ENCODE measurements at places on chromosomes 6 and 20.

- DNase-seq = peak; percentile 64
Measured at GRCh38 chr6:2622671-2623070, 128.1 kb downstream of the MYLK4 start.

- peak; percentile 56 for DNase-seq
Measured at GRCh38 chr6:33161354-33162331, 30.6 kb downstream of the COL11A2 start.

- no peak for DNase-seq
Measured at GRCh38 chr6:108998485-108998884, 96.2 kb downstream of the SESN1 start.

- DNase-seq = peak; percentile 7
Measured at GRCh38 chr6:33958526-33959328, 154.9 kb upstream of the MLN start.

DNA sequence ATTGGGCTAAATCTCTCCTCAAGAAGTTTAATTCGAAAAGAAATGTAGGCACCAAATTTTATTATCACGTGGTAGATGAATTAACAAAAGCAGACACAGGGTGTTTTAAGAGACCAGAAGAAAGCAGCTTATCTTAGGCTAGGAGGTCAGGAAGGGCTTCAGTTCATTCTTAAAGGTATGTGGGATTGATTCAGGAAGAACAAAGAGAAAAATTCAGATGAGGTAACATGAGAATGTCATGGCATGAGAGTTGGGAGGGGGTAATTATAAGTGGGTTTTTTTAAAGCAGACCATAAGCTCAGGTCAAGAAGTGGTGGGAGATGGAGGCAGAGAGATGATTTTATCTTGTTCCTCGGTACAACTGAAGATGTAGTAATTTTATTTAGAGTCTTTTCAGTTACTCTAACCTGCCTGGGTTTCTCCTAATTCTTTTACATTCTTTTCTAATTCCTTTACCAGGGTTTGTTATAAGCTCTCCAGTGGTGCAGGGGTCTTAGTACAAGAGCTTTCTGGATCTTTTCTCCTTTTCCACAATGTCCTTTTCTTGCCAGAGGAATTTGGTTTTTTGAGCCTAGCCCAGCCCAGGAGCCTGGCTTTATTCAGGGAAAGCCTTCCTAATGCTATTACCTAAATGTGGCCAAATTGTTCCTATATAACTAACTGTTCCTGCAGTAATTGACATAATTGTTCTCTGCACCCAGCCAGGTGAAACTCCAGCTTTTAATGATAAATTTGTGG is 474.1 kb upstream of the BTBD3 start:
- no peak for DNase-seq

GRCh38 chr20:9397928-9398327 is 116.5 kb upstream of the LAMP5 start:
- DNase-seq = no peak

- no peak for DNase-seq
Measured at GRCh38 chr20:46973766-46974165, 79.1 kb downstream of the EYA2 start.

All from choroid plexus epithelial cell (primary cell).